ENCODE measurements at places on chromosomes 12 and 14. TPM values are rescaled to one million over a fixed set of nuclear protein-coding genes. Genes with fewer than 3 reads are reported as not detected.
A peak's percentile ranks its signal among the peaks of the same experiment; 100 is the strongest.

The TCL1A gene
- not detected for total RNA-seq

- no peak overlapping the region for H3K4me3 ChIP-seq
- DNase-seq = no peak
- H3K36me3 ChIP-seq = no peaks in the 10 kb centered on the region
- no peak overlapping the region for H3K27ac ChIP-seq
- peaks cover 4% of the 10 kb centered on the region for H3K4me1 ChIP-seq
Measured at GRCh38 chr12:130634866-130635265, 81.2 kb downstream of the RIMBP2 start.

DNA sequence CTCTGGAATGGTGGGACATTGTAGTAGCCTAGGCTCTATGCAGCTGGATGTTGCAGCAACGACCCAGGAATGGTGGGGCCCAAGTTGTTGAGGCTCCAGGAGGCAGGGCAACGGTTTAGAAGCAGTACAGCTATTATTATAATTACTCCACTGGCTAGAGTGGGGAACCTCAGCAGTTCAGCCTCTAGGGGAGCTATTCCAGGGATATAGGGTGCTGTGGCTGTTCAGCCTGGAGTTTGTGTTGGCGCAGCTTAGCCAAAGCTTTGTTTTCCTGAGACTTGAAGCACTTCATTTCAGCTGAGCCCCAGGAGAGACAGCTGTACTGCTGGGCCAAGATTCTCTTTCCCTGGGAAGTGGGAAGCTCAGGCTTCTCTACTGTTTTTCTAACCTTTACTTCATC, 1023.0 kb upstream of the ATXN7L3B start:
- H3K27me3 ChIP-seq = no peaks in the 10 kb centered on the region
- H3K27ac ChIP-seq = no peak overlapping the region
- no peaks in the 10 kb centered on the region for H3K4me1 ChIP-seq
- no peaks in the 10 kb centered on the region for H3K36me3 ChIP-seq

DNA sequence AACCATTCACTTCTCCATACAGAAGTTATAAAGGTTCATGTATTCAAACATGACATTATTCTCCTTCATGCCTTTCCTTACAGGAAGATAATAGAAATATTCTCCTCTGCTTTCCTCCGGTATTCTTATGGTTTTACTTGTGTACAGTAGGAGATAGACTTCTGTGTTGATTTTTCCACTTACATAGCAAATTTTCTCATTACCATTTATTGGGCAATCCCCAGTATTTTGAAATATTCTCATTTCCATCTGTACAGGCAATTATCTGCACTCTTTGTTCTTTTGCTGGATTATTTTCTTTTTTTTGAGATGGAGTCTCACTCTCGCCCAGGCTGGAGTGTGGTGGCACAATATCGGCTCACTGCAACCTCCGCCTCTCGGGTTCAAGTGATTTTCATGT, 11.0 kb downstream of the PXMP2 start:
- no peaks in the 10 kb centered on the region for H3K36me3 ChIP-seq
- DNase-seq = no peak
- H3K27me3 ChIP-seq = no peaks in the 10 kb centered on the region
- H3K4me1 ChIP-seq = no peaks in the 10 kb centered on the region
- no peak overlapping the region for H3K27ac ChIP-seq

- no peaks in the 10 kb centered on the region for H3K4me1 ChIP-seq
- no peak overlapping the region for H3K4me3 ChIP-seq
- H3K27me3 ChIP-seq = no peaks in the 10 kb centered on the region
- no peaks in the 10 kb centered on the region for H3K36me3 ChIP-seq
- DNase-seq = no peak
Measured at GRCh38 chr12:91211866-91212265, 29.2 kb upstream of the DCN start.

- H3K36me3 ChIP-seq = no peaks in the 10 kb centered on the region
- H3K4me1 ChIP-seq = no peaks in the 10 kb centered on the region
- no peak for DNase-seq
- H3K27me3 ChIP-seq = no peaks in the 10 kb centered on the region
- H3K27ac ChIP-seq = no peak overlapping the region
- H3K4me3 ChIP-seq = no peak overlapping the region
Measured at GRCh38 chr14:47103771-47104170, 452.2 kb upstream of the RPL10L start.

DNA sequence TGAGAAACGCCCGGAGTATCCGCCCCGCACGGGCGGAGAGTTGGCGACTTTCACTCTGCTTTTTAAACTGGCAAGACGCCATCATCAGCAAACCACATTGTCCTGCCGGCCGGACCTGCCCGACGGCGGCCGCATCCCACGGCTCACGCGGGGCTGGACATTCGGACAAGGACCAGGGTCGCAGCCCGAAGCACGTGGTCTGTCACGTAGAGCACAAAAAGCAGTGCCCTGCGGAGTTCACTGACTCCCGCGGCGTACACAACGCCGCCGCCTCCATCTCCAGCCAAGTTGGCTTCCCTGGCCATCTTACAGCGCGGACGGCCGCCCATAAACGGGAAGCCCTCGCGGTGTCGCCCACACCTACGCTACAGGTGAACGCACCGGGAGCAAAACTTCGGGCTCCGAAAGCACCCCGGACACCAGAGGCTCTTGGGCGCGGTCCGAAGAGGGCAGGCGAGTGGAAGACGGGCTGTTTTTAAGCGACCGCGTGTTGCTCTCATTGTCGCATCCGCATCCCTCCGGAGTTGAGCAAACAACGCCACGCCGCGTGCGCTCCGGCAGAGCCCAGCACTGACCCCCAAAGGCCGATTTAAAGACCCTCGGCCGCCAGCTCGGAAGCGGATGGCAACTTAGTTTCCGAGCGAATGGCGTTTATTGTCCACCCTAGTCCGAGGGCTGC, 966 bp downstream of the SINHCAF start:
- H3K4me1 ChIP-seq = peaks cover 12% of the 10 kb centered on the region
- DNase-seq = no peak
- no peaks in the 10 kb centered on the region for H3K27me3 ChIP-seq
- no peaks in the 10 kb centered on the region for H3K36me3 ChIP-seq

- DNase-seq = no peak
- H3K36me3 ChIP-seq = no peaks in the 10 kb centered on the region
- H3K4me1 ChIP-seq = no peaks in the 10 kb centered on the region
- H3K4me3 ChIP-seq = no peak overlapping the region
- no peak overlapping the region for H3K27ac ChIP-seq
Measured at GRCh38 chr12:94112121-94112520, 36.3 kb upstream of the PLXNC1 start.

DNA sequence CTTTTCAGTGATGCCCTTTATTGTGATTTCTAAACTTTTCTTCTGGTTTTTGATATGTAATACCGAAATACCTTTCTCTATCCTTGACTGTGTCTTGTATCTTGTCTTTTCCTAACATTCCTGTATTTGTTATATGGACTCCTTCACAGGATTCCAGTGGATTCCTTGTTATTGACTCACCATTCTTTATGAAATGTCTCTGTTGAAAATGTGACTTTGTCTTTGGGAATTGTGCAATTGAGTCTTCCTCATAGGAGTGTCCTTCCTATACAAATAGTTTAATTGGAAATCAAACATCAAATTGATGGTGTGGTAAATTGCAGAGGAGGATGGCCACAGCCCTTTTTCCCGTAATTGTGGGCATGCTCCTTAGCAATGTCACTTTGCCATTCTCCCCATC, 296.6 kb upstream of the KITLG start:
- no peaks in the 10 kb centered on the region for H3K36me3 ChIP-seq
- H3K27ac ChIP-seq = no peak overlapping the region
- H3K27me3 ChIP-seq = no peaks in the 10 kb centered on the region
- DNase-seq = no peak
- H3K4me3 ChIP-seq = no peak overlapping the region
- no peaks in the 10 kb centered on the region for H3K4me1 ChIP-seq

- no peak overlapping the region for H3K27ac ChIP-seq
- H3K4me1 ChIP-seq = no peaks in the 10 kb centered on the region
- no peak for DNase-seq
- H3K4me3 ChIP-seq = no peak overlapping the region
- H3K27me3 ChIP-seq = no peaks in the 10 kb centered on the region
Measured at GRCh38 chr14:69848903-69849391, 30.3 kb upstream of the SMOC1 start.

DNA sequence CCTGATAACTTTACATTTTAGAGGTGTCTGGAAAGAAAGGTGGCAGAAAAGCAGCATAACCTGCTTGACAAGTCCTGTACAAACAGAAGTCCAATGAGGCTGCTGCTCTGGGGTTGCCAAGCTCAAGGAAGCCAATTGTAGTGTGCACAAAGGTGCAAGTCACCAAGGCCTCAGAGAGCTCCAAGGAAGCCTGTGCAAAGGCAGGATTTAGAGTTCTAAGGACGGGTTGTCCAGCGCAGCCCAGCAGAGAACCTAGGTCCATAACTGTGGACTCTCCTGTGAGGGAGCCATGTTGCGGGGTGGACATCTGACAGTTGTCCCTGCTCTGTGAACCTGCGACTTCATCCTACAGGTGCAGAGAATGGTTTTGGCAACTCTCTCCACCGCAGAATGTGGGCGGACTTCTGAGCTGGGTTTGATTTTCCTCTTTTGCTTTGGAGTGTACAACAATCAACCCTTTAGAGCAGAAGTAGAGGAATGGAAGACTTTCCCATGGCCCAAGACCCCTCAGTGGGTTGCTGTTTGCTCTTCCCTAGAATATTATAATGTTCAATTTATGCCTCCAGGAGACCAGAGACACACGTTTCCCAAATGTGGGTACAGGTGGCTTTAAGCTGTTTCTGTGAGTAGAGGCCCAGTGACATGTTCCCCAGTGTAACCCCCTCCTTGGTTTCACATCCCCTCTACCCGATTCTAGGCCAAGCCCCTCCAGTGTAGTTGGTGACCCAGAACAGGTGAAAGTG, 81.0 kb downstream of the ETV6 start:
- no peak overlapping the region for H3K27ac ChIP-seq
- DNase-seq = no peak
- H3K27me3 ChIP-seq = no peaks in the 10 kb centered on the region
- peaks cover 34% of the 10 kb centered on the region for H3K4me1 ChIP-seq

DNA sequence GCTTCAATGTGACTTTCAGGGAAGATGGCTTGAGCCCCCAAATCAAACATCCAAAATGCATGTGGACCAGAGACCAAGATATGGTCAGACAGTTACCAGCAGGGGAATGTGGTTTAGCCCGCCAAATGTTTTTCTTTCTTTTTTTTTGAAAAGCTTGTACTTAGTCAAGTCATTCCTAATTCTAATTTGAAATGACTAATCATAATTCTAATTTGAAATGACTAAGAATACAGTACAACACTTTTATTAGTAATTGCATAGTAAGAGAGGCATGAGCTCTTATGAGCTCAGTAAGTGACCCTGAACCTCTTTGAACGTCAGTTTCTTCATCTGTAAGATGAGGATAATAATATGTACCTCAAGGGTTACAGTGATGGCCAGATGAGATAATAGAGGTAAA, 72.4 kb downstream of the HECTD4 start:
- peaks cover 16% of the 10 kb centered on the region for H3K4me1 ChIP-seq
- peaks cover 11% of the 10 kb centered on the region for H3K36me3 ChIP-seq
- no peaks in the 10 kb centered on the region for H3K27me3 ChIP-seq
- DNase-seq = no peak
- no peak overlapping the region for H3K27ac ChIP-seq

The GTF2A1 gene
- total RNA-seq = 21.6 TPM

The NPAS3 gene
- 1.2 TPM for total RNA-seq

The GDF3 gene
- total RNA-seq = not detected

The NKX2-8 gene
- total RNA-seq = not detected

The ANKRD9 gene
- 34.6 TPM for total RNA-seq

GRCh38 chr12:80165746-80166145, 66.4 kb downstream of the OTOGL start:
- H3K27ac ChIP-seq = no peak overlapping the region
- no peaks in the 10 kb centered on the region for H3K36me3 ChIP-seq
- DNase-seq = no peak
- no peak overlapping the region for H3K4me3 ChIP-seq
- H3K27me3 ChIP-seq = no peaks in the 10 kb centered on the region

DNA sequence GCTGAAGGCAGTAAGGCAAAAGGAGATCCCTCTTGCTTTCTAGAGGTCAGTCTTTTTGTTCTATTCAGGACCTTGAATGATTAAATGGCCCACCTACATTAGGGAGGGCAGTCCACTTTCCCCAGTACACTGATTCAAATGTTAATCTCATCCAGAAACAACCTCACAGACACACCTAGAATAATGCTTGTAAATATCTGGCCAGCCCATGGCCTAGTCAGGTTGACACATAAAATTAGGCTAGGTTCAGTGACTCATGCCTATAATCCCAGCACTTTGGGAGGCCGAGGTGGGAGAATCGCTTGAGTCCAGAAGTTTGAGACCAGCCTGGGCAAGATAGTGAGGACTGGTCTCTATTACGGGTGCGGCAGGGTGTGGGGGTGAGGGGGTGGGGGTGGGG, 43.5 kb downstream of the MIPOL1 start:
- DNase-seq = no peak
- H3K4me3 ChIP-seq = no peak overlapping the region
- H3K27me3 ChIP-seq = no peaks in the 10 kb centered on the region
- no peaks in the 10 kb centered on the region for H3K4me1 ChIP-seq
- no peaks in the 10 kb centered on the region for H3K36me3 ChIP-seq
- no peak overlapping the region for H3K27ac ChIP-seq

The CISTR gene
- not detected for total RNA-seq

The MMP14 gene
- total RNA-seq = 187 TPM

DNA sequence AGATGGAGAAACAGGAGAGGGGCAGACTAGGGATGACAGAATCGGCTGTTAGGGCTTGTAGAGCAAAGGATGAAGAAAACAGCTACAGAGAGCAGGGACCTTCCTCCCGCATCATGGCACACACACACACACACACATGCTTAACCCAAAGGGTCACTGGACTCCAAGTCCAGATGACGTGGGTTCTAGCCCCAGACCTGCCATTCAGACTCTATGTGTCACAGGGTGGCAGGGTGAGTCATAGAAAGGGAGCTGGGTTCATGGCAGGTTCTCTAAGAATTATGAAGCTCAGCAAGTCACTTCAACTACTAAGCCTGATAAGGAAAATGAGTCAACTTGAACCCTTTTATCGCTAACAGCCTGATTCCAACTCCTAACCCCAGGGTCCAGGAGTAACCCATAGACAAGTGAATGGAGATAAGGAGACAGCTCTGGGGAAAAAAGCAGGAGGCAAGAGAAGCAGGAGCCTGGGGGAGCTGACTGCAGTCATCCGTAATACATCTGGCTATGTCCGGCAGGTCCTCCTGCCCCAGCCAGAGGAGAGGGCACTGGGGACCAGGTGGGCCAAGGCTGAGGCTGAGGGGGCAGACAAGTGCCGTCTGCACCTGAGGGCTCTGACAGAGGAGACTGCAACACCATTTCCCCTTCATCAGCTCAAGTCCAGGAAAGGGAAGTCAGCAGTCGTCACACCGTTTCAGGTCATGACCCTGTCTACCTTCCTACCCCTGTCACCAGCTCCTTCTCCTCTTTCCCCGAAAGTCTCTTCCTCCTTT, 3.6 kb upstream of the TNFRSF1A start:
- H3K27ac ChIP-seq = peak overlapping the region; percentile 99
- no peak for DNase-seq
- no peaks in the 10 kb centered on the region for H3K27me3 ChIP-seq
- H3K4me1 ChIP-seq = peaks cover 72% of the 10 kb centered on the region
- no peaks in the 10 kb centered on the region for H3K36me3 ChIP-seq
- no peak overlapping the region for H3K4me3 ChIP-seq

The CDKN3 gene
- total RNA-seq = 6.6 TPM

All from vagina (tissue), 2 donors.